ENCODE measurements at places on chromosomes 13 and 19.

DNA sequence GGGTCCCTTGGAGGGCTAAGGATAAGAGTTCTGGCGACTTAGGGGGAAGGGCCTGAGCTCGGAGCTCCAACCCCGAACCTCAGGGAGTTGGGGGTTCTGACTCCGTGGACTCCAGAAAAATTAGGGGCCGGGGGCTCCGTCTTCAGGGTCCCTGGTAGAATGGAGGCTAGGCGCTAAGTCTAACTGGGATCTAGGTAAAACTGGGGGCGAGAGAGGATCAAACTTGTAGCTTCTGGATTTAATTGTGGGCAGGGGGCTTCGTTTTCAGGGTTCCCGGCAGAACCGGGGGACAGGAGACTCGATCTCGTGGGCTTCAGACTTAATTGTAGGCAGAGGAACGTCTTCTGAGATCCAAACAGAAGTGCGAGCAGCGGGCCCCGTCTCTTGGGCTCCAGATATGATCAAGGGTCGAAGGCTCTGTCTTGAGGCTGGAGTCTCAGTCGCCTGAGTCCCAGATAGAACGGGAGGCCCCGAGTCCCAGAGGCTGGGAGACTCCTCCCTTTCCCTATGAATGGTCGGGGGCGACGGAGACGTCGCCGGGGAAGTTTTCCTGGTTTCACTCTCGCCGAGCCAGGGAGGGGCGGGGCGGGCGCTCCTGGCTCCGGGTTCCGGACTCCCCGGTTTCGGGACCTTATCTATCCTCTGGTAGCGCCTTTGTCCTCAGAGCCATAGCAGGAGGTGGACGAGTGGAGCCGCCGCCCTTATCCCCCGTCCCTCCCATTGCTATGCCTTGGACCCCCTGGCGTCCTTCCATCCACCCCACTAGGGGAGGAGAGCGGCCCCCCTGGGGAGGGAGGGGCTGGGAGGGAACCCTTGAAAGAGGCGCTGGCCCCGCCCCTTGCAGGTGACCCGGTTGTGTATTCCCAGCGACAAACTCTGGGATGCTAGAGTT, 1.3 kb downstream of the NECTIN2 start:
- peak; percentile 43 for DNase-seq

DNA sequence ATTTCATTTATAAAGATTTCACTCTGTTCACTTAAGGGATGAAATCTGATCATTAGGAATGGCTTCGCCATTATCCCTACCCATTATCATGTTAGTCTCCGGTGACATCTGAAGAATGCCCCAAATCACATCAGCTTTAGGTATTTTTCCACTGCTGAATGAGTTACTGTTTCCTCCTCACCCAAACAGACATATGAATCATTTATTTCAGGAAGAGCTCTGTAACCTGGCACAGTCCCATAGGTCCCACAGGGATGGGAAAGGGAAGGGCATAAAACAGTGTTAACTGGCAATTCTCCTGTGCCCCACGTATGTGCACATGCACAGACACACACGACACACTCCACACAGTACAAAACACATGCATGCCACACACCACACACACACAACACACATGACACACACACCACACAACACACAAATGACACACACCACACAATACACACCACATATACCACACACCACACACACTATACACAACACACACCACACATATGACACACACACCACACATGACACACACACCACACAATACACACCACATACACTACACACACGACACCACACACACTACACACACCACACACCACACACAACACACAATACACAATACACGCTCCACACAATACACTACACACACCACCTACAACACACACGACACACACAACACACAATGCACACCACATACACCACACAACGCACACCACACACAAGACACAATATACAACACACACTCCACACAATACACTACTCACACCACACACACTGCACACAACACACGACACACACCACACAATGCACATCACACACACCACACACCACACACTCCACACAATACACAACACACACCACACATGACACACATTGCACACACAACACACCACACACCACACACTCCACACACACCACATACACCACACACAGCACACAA, 15.4 kb downstream of the TMEM255B start:
- peak; percentile 84 for DNase-seq

DNA sequence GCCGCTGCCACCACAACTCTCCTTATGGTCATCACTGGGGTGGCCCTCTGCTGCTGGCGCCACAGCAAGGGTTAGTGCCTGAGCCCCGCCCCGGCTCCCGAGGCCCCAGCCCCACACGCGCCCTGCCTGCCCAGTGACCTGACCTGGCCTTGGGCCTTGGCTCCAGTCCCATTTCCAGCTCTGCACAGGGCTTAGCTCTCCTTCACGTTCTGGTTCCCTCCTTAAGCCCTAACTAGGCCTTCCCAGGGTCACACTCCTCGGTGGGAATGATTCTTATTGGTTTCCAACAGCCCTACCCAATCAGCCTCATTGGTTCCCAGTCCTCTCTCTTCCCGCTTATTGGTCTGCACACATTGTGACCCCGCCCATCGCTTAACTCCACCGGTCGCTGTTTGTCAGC, 5.8 kb downstream of the KIRREL2 start:
- no peak for DNase-seq

DNA sequence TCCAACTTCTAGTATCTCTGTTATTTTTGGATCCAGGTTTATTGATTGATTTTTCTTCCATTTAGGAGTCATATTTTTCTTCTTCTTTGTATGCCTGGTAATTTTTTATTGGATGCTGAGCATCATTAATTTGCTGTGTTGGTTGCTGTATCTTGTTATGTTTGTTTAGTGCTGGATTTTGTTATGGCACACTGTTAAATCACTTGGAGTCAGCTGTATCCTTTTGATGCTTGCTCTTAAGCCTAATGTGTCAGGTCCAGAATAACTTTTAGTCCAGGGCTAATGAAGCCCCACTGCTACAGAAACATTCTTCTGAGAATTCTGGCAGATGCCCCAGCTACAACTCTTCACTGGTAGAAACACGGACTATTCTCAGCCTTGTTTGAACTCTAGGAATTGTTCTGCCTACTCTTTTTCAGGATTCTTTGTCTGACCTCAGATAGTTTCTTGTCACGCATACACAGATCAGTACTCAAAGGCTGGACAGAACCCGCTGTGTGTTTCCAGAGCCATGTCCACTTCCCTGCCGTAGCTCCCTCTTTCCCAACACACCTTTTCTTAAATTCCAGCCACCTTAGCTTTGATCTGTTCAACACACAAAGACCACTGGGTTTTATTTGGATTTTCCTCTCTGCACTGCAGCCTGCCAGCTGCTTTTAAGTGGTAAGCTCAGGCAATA, 137.1 kb upstream of the WASF3 start:
- no peak for DNase-seq

DNA sequence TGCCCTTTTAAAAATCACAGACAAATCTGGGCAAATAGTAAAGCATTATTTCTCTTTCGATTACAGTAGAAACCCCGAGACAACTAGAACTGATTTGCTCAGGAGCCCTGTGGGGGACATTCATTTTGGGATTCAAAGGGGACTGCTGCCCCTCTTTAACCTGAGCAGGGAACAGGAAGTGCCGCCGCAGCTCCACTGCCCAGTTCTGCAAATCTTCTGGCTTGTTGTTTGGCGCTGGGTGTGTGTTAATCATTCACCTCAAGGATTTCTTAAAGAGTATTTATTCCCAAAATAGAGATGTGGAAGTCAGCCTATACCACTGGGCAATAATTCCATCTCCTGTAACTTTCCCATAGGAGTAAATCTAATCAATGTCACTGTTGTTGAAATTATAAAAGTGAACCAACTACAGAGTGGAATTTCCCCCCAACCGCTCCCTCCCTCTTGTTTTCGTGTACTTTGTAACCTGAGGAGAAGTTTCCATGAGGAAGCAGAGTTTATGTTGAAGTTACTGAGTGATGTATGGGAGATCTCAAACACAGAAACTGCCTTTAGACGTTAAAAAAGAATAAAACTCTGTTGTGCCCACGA, 515.8 kb downstream of the KLF12 start:
- DNase-seq = no peak

GRCh38 chr19:51508059-51508733, 6.6 kb upstream of the SIGLEC12 start:
- DNase-seq = no peak

DNA sequence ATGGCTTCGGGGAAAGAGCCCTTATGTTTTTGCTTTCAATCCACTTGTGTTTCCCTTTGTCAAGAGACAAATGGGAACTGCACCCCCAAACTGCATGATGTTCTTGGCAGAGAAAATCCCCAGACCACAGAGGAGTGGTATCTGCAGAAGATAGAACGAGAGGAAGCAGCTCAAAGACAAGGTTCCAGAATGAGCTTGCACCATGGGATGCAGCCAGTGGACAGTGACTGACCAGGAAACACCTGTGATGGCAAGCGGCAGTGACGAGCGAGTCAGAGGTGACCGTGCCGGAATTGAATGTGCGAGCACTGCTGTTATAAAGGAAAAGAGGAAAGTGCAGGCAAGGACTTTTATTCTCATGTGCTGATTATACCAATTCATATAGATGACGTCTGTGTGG, 46.3 kb downstream of the IRS2 start:
- no peak for DNase-seq

DNA sequence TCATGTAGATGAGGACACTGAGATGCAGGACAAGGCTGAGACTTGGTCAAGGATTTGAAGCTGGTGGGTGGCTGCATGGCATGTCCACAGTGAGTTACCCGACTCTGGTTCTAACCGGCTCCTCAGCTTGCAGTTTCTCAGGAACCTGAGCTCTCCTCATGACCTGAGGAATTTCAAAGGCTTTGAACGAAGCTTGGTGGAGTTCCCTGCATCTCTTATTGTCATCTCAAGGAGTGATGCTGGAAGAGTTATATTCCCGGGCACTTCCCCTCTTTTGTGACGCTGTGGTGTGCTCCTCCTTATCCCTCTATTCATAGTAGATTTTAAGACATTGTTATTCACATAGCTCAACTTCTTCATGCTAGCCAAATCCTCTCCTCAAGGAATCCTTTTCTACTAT, 500.1 kb upstream of the HTR2A start:
- DNase-seq = no peak

DNA sequence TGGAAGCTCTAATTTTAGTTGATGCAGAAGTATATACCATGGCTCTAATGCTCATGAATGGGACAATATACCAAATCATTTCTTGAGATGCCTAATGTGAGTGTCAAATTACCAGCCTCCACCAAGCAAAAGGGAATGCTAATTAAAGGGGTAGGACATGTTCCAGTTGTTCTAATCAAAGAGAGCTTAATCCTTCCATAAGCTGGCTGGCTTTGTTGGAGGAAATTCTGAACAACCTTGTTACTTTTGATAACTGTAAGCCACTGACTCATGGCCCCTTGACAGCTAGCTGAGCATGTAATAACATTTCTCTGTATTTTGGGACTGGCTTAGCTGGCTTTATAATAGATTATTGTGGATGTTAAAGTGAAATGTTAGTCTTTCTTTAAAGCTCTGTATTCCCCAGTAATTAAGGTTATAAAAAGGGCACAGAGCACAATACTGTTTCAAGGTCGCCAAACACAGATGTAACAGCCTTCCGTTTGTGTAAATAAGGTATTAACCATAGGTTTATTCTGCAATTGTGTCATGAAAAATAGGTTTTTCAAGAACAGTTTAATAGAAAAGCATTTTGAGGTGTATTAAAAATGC, 1194.0 kb downstream of the PCDH9 start:
- DNase-seq = no peak
